Vagina (tissue), 2 donors: ENCODE measurements at places on chromosomes 7 and 10.

DNA sequence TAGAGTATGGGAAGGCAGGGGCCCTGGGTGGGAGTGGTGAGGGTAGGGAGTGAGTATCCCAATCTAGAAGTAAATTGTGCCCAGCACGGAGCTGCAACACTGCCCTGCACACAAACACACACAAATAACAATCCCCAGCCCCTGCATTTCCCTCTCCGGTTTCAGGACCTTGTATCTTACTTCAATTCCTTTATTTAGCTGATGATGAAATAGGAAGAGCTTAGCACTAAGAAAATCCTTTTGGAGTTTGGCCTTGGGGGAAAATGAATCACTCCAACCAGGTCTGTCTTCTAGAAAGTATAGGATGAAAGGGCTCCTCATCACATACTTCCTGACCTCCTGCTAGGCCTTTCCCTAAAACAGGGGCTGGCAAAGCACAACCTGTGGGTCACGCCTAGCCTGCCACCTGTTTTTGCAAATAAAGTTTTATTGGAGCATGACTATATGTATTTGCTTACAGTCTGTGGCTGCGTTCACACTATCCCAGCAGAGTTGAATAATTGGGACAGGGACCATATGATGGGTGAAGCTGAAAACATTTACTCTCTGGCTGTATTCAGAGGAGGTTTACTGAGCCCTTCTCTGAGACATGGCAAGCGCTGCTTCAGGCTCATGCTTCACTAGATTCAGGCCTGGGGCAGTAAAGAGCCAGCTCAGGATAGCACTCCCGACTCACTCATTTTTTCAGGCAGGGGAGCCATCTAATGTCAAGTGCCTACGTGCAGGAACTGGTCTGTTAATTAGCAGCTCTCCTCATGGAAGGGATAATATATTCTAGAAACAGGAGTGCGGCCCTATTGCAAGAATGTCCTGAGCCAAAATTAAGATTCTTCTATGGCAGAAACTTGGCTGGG, 111.0 kb downstream of the EGFR start:
- no peaks in the 10 kb centered on the region for H3K27me3 ChIP-seq
- DNase-seq: no peak
- no peak overlapping the region for H3K4me3 ChIP-seq
- peaks cover 96% of the 10 kb centered on the region for H3K4me1 ChIP-seq
- H3K27ac ChIP-seq: peak overlapping the region; percentile 91

GRCh38 chr10:16699435-16700057, 117.7 kb downstream of the RSU1 start:
- H3K4me1 ChIP-seq: no peaks in the 10 kb centered on the region
- DNase-seq: no peak
- no peaks in the 10 kb centered on the region for H3K36me3 ChIP-seq

GRCh38 chr10:62842983-62843382, 26.8 kb upstream of the EGR2 start:
- H3K27ac ChIP-seq: no peak overlapping the region
- H3K4me1 ChIP-seq: no peaks in the 10 kb centered on the region
- no peak for DNase-seq
- no peak overlapping the region for H3K4me3 ChIP-seq
- no peaks in the 10 kb centered on the region for H3K36me3 ChIP-seq

DNA sequence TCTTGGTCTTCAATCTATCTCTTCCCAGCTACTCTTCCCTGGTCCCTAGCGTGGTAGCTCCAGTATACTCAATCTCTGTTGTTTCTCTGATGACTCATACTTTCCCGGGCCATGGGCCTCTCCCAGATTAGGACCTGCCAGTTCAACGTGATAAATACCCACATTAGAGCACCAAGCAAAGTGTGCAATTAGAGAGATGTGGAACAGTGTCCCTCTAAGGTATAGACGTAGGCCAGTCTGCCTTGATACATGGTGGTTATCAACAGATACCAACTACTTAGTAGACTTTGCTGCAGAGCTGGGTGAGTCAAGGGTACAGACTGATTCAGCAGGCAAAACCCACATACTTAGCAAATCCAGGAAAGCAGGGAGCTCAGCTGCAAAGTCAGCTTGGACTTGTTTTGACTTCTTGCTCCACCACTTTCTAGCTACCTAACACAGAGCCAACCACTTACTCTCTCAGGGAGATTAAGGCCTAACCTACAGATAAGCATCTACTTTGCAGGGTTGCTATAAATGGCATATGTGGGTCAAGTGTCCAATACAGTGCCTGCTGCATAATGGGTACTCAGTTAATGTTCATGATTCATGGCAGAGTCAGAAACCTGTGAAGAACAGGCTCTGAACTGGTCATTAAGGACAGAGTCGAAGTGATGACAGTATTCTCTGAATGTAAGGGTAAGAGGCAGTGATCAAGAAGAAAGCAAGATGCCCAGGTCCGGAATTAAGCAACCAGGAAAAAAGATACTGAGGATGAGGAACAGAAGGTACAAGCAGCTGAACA, 176.1 kb downstream of the CHN2 start:
- H3K27me3 ChIP-seq: no peaks in the 10 kb centered on the region
- H3K27ac ChIP-seq: no peak overlapping the region
- peaks cover 10% of the 10 kb centered on the region for H3K4me1 ChIP-seq

- H3K27me3 ChIP-seq: no peaks in the 10 kb centered on the region
- peaks cover 9% of the 10 kb centered on the region for H3K4me1 ChIP-seq
- H3K27ac ChIP-seq: no peak overlapping the region
- no peak for DNase-seq
- H3K4me3 ChIP-seq: no peak overlapping the region
Observed at GRCh38 chr7:41107330-41107937, 595.5 kb downstream of the INHBA start.

DNA sequence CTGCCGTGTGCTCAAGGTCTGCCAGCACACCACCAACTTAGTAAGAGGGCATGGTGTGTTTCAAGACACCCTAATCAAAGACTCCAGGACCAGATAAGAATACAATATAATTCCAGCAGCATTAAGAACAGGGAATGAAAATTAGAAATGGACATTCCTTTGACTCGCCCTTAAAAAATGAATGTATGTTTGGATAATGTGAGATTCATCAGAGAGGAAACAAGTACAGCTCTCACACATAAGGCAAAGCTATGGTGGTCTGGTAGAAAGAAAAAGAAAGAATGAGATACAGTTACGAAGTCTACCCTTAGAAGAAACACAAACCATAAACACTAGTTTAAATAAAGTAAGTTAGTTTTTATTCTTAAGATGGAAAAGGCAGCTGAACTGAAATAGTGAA, 174.8 kb upstream of the ANK3 start:
- no peak overlapping the region for H3K27ac ChIP-seq
- H3K4me1 ChIP-seq: no peaks in the 10 kb centered on the region
- no peak overlapping the region for H3K4me3 ChIP-seq
- H3K36me3 ChIP-seq: no peaks in the 10 kb centered on the region
- H3K27me3 ChIP-seq: no peaks in the 10 kb centered on the region

- H3K27me3 ChIP-seq: no peaks in the 10 kb centered on the region
- no peak for DNase-seq
- no peaks in the 10 kb centered on the region for H3K36me3 ChIP-seq
Observed at GRCh38 chr10:132223611-132224342, 37.0 kb downstream of the DPYSL4 start.

DNA sequence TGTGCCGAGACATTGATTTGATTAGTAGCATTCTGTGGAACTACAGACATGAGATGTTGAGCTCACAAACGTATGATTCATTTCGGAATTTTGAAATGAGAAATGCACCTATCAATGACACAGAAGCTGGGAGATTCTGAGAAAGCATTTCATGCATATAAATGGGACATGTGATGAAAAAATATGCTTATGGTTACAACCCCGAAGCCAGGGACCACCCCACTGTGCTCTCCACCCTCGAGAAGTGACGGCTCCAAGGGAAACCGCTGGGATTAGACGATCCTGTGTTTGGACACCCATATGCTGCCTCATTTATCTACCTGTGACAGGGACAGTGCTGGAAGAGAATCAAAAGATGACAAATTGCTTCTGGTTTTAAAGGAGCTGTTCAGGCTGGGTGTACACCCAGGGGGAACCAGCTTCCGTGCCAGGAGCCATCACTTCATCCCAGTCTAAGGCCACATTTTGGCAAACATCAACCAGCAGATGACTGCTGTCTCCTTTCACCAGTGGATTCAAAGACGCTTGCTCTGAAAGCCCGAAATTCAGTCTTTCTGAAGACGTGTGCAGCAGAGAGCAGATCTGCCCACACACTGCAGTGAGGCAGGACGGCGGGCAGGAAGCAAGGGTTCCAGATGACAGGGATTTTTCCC, 109.9 kb downstream of the ATXN7L1 start:
- peaks cover 13% of the 10 kb centered on the region for H3K4me1 ChIP-seq
- H3K27ac ChIP-seq: no peak overlapping the region
- H3K36me3 ChIP-seq: no peaks in the 10 kb centered on the region
- H3K4me3 ChIP-seq: no peak overlapping the region

- no peak for DNase-seq
- H3K4me3 ChIP-seq: no peak overlapping the region
- no peaks in the 10 kb centered on the region for H3K27me3 ChIP-seq
- H3K27ac ChIP-seq: no peak overlapping the region
- H3K4me1 ChIP-seq: no peaks in the 10 kb centered on the region
Observed at GRCh38 chr7:130114776-130115175, 44.4 kb downstream of the KLHDC10 start.

DNA sequence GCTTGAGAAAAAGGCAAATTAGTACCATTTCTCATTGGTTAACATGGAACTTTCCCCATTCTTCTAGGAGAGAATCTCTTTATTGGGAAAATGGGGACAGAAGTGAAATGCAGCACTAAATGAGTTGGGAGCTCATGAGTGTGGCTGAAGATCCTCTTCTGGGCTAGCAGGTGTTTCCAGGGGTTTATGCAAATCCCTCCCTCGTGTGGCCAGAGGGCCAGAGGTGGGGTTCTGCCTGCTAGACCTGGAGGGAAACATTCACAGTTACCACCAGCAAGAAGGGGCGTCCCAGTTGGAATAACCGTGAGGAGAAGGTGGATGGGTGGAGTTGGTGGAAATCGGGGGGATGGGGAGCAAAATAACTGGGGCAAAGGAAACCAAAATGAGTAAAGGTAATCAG, 235.9 kb downstream of the KLF6 start:
- no peaks in the 10 kb centered on the region for H3K27me3 ChIP-seq
- H3K4me3 ChIP-seq: no peak overlapping the region
- no peak overlapping the region for H3K27ac ChIP-seq
- no peak for DNase-seq
- no peaks in the 10 kb centered on the region for H3K36me3 ChIP-seq

DNA sequence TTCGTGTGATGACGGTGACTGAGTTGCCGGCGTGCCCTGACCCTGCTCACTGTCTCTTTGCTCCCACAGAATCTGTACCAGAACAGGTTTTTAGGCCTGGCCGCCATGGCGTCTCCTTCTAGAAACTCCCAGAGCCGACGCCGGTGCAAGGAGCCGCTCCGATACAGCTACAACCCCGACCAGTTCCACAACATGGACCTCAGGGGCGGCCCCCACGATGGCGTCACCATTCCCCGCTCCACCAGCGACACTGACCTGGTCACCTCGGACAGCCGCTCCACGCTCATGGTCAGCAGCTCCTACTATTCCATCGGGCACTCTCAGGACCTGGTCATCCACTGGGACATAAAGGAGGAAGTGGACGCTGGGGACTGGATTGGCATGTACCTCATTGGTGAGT, 199.2 kb downstream of the HECW1 start:
- DNase-seq: no peak
- no peaks in the 10 kb centered on the region for H3K27me3 ChIP-seq
- H3K4me1 ChIP-seq: no peaks in the 10 kb centered on the region
- no peaks in the 10 kb centered on the region for H3K36me3 ChIP-seq

DNA sequence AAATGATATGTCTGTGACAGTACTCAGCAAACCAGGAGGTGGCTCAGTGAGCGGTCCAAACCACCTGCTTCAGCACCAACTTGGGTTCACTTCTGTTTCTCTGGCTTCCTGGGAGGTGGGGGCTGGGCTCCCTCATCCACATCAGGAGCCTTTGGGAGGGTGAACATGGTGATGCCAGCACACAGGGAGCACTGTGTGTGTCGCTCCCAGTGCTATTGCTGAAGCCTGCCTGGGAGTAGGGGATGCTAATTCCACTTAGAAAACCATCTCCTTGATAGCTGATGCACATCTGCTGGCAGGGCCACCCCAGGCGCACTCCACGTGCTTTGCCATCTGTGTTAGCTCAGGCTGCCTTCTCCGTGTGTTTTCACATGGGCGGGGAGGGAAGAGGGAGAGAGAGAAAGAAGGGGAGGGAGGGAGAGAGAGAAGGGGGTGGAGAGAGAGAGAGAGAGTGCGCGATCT, 58.0 kb downstream of the RAMP3 start:
- DNase-seq: peak; percentile 65
- H3K27ac ChIP-seq: no peak overlapping the region
- H3K4me1 ChIP-seq: no peaks in the 10 kb centered on the region
- no peaks in the 10 kb centered on the region for H3K27me3 ChIP-seq
- H3K4me3 ChIP-seq: no peak overlapping the region

- no peaks in the 10 kb centered on the region for H3K27me3 ChIP-seq
- no peak overlapping the region for H3K27ac ChIP-seq
- DNase-seq: no peak
- H3K4me1 ChIP-seq: no peaks in the 10 kb centered on the region
Observed at GRCh38 chr10:130021383-130021950, 57.4 kb upstream of the EBF3 start.

- DNase-seq: no peak
- no peaks in the 10 kb centered on the region for H3K36me3 ChIP-seq
- H3K4me3 ChIP-seq: no peak overlapping the region
- peaks cover 21% of the 10 kb centered on the region for H3K4me1 ChIP-seq
- H3K27me3 ChIP-seq: no peaks in the 10 kb centered on the region
Observed at GRCh38 chr10:94361171-94361794, 1.5 kb downstream of the NOC3L start.

GRCh38 chr7:71322201-71322600, 190.3 kb downstream of the GALNT17 start:
- no peak overlapping the region for H3K27ac ChIP-seq
- no peak overlapping the region for H3K4me3 ChIP-seq
- no peaks in the 10 kb centered on the region for H3K36me3 ChIP-seq
- no peaks in the 10 kb centered on the region for H3K27me3 ChIP-seq
- DNase-seq: no peak

DNA sequence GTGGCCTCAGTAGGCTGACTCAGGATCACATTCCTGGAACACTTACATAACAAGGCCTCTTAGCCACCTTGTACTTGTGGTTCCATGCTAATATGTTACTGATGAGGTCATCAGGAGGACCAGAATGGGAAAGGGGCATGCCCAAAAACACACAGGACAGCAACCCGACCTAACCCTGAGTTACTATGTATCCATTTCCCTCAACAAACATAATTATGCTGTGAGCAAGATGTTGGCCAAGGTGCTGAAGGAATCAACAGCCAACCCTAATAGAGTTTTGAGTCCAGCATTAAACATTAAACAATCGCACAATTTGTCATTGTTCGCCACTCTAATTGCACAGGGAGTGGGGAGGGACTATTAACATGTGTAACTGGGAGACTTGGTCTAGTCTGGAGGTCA, 129.4 kb downstream of the PLPP4 start:
- H3K27ac ChIP-seq: no peak overlapping the region
- no peak overlapping the region for H3K4me3 ChIP-seq
- H3K4me1 ChIP-seq: no peaks in the 10 kb centered on the region
- no peaks in the 10 kb centered on the region for H3K36me3 ChIP-seq
